Osteocyte (in vitro differentiated cells): ENCODE measurements at places on chromosomes 2 and 18. TPM values are rescaled to one million over a fixed set of nuclear protein-coding genes. Genes with fewer than 3 reads are reported as not detected.

GRCh38 chr2:41597680-41598079, 450.1 kb upstream of the PKDCC start:
- H3K27ac ChIP-seq, result peak overlapping the region; percentile 75
- no peaks in the 10 kb centered on the region for H3K27me3 ChIP-seq
- no peak for DNase-seq
- H3K4me1 ChIP-seq, result peaks cover 38% of the 10 kb centered on the region

GRCh38 chr18:10317864-10318690, 136.4 kb upstream of the APCDD1 start:
- H3K36me3 ChIP-seq, result no peaks in the 10 kb centered on the region
- DNase-seq, result no peak
- H3K27ac ChIP-seq, result no peak overlapping the region
- peaks cover 25% of the 10 kb centered on the region for H3K27me3 ChIP-seq
- H3K4me3 ChIP-seq, result no peak overlapping the region

The SLC35F5 gene
- 83.4 and 89.0 TPM in 2 replicates for total RNA-seq

DNA sequence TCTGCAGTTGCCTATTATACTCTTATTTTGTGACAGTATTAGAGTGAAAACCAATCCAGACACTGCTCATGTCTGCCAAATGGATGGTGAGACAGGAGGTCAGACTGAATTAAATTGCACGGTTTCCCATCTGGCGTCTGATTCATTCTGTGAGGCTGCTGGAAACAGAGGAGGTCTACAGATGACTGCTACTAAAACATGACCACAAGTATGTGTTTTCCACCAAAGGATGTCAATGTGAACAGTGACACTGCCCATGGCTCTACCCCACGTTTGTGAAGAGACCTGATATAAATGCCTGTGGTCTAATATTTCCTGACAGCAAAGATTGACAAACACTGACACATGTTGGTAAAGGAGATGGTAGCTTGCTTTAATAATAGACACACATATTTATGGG, 104.3 kb upstream of the ST6GAL2 start:
- H3K4me3 ChIP-seq, result no peak overlapping the region
- peak overlapping the region; percentile 25 for H3K27ac ChIP-seq
- no peaks in the 10 kb centered on the region for H3K27me3 ChIP-seq
- peaks cover 23% of the 10 kb centered on the region for H3K4me1 ChIP-seq
- no peaks in the 10 kb centered on the region for H3K36me3 ChIP-seq

DNA sequence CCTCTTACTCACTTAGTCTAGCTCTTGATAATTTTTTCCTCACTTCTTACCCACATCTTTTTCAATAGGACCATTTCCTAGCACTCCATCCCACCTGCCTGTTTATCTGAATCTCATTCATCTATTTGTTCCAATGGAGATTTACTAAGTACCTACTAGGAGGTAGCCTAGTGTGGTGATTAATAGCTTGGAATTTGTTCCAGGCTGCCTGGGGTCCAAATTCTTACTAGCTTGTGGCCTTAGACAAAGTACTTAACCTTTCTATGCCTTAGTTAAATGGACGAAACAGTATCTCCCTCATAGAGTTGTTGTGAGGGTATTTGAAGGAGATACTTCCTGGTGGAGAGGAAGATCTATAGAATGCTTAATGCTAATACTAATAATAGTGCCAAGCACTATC, 42.9 kb upstream of the SERTAD2 start:
- no peak for DNase-seq
- no peak overlapping the region for H3K27ac ChIP-seq
- H3K4me1 ChIP-seq, result peaks cover 30% of the 10 kb centered on the region

- no peak overlapping the region for H3K27ac ChIP-seq
- no peaks in the 10 kb centered on the region for H3K4me1 ChIP-seq
- no peaks in the 10 kb centered on the region for H3K36me3 ChIP-seq
- no peak for DNase-seq
- no peak overlapping the region for H3K4me3 ChIP-seq
- H3K27me3 ChIP-seq, result peaks cover 38% of the 10 kb centered on the region
Measured at GRCh38 chr18:22300665-22301636, 116.8 kb downstream of the CTAGE1 start.

The FBLN7 gene
- total RNA-seq, result 3.9 and 4.1 TPM in 2 replicates

The NUP35 gene
- 10.6 and 12.6 TPM in 2 replicates for total RNA-seq

The INSIG2 gene
- 16.7 and 18.3 TPM in 2 replicates for total RNA-seq
